ENCODE measurements at places on chromosomes 4 and X.
A peak's percentile ranks its signal among the peaks of the same experiment; 100 is the strongest.

DNA sequence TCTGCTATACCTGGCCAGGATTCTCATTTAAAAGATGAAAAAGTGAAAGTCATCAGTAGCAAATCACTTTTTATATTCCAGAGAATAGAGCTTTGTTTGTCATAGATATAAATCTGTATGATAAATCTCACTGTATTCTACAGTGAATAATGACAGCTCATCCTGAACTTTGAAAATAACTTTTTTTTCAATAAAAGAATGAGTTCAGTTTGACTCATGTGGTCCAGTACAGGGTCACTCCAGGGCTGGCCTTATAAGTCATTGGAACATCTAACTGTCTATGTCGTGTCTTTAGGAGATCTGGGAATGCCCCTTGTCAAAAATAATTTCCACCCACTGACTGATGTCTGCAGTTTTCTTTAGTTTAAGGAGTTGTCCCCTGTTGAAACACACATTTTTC, 18.5 kb upstream of the CXCL8 start:
- no peak for DNase-seq

DNA sequence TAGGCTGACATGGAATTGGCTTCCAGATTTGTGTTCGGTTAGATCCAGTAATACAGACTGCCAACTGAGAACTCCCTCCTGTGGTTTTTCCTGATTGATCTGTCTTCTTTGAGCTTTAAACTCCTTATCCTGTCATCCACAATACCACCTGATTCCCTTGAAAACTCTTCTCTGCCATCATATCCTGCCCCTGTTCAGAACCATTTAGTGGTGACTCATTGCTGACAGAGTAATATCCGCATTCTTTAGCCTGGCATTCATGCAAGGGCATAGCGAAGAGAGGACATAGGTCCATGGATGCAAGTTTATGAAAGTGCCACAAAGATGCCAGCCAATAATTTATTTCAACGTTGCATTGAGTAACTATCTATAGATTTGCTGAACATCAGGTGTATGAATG, 76.6 kb downstream of the ITIH6 start:
- peak; percentile 10 for DNase-seq

DNA sequence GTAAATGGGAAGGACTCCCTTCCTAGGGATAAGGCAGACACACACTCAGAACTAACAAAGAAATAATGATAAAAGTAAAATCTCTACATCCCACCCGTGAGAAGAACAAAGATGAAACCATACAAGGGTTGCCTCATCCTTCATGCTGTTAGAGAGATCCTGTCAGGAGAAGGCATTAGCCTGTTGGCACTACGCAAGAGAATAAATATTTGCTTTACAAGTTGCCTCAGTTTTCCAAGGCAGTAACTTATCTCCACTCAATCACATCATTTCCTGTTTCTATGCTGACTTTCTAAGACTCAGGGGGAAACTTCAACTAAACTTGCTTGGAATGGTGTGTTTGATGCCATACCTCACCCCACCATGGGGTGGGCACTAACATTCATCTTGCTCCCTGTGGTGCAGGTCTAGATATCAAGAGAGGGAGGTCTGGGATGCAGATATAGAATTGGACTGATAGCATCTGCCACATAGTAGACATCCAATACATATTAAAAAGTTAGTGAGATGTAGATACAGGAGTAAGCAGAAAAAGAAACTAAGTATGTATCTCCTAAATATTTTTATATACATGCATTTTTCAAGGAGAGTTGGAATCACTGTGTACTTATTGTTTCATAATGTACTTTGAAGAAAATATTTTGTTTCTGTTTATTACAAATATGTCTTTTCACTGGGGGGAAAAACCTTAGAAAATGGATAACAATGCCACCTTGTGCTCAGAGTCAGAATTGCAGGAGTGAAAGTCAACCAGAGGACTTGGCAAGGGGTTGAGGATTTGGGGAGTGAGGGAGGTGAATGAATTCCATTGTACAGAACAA, 57.2 kb upstream of the BEX4 start:
- DNase-seq, result peak; percentile 53

GRCh38 chrX:53374222-53374820, 48.1 kb downstream of the SMC1A start:
- no peak for DNase-seq

GRCh38 chrX:120304256-120304655, 7.0 kb downstream of the TMEM255A start:
- DNase-seq, result no peak
